ENCODE measurements at places on chromosomes 5 and 9.

DNA sequence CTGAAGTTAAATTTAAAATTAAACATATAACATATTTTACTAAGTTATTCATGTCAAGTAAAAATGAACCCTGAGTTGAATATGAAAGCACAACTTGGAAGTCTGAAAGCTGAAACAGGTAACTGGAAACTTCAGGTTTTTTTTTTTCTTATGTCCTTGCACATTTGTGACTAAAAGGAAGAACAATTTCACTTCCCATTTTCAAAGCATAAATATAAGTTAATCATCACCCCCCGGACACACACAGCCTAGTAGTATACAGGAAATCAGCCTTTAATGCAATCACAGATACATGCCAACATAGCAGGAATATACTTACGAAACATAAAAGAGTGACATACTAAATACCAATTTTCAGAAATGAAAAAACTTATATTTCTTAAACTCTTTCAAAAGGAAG, 225.9 kb downstream of the RFX3 start:
- DNase-seq, result no peak

DNA sequence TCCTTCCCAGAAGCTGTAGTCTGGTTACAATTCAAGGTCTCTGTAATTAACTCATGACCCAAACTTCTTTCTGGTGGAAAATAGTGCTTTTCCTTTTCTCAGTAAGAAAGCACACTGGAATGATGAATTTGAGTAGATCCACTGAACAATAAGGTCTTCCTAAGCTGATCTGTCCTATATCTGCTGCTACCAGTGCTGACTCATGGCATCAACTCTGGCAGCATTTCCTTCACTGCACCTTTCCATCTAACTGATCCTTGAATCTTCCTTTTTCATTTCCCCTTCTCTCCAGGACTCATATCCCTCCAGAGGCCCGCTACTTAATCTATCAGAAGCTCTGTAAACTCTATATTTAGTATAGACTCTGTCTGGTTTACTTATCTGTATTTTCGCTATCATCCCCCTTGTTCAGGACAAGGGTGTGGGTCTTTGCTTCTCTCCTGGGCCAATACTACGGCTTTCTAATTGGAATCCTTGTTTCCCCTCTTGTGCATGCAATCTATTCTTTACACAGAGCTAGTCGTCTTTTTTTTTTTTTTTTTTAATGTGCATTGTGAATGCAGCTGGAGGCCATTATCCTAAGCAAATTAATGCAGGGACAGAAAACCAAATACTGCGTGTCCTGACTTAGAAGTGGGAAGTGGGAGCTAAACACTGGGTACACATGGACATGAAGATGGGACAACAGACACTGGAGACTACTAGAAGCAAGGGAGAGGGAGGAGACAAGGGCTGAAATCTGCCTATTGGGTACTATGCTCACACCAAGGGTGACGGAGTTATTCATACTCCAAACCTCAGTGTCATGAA, 192.2 kb upstream of the RPS23 start:
- no peak for DNase-seq

- no peak for DNase-seq
Measured at GRCh38 chr5:177478711-177479646, 5.5 kb upstream of the DBN1 start.

GRCh38 chr9:104494808-104495207, 9.3 kb upstream of the OR13F1 start:
- DNase-seq, result no peak

- DNase-seq, result no peak
Measured at GRCh38 chr9:73270967-73271721, 119.5 kb downstream of the ANXA1 start.

DNA sequence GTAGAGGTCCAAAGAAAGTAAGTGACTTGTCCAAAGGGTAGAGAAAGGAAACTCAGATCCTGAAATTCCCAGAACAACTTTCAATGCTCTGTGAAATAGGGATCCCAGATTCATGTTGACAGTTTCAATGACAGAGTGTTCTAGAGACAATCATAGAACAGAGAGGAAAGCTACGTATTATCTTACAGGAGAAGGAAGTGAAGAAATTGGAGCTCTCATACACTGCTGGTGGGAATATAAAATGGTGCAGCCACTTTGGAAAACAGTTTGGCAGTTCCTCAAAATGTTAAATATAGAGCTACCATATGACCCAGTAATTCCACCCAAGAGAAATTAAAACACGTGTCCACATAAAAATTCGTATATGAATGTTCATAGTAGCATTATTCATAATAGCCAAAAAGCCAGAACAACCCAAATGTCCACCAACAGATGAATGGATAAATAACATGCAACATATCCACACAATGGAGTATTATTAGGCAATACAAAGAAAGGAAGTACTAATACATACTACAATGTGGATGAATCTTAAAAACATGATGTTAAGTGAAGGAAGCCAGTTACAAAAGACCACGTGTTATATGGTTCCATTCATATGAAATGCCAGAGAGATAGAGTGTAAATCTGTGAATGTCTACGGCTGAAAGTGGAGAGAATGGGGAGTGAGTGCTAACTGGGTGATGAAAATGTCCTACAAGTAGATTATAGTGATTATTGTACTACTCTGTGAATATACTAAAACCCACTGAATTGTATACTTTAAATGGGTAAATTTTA, 197.1 kb downstream of the NTRK2 start:
- DNase-seq, result no peak

DNA sequence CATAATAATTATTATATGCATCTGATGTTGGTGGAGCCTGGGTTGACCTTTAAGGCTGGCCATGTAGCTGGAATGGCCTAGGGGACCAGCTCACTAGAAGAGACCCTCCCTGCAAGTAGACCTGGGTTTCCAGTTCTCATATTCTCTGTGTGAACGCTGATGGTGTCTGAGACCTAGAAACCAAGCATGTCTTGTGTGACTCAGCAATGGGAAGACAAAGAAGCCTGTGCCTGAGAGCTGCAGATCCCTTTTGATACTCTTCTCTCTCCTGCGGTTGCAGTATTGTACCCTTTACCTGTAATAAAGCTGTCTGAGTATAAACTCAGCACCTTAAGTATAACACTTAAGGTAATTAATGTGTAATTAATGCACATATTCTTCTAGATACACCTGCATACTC, 22.2 kb downstream of the C9orf152 start:
- no peak for DNase-seq

DNA sequence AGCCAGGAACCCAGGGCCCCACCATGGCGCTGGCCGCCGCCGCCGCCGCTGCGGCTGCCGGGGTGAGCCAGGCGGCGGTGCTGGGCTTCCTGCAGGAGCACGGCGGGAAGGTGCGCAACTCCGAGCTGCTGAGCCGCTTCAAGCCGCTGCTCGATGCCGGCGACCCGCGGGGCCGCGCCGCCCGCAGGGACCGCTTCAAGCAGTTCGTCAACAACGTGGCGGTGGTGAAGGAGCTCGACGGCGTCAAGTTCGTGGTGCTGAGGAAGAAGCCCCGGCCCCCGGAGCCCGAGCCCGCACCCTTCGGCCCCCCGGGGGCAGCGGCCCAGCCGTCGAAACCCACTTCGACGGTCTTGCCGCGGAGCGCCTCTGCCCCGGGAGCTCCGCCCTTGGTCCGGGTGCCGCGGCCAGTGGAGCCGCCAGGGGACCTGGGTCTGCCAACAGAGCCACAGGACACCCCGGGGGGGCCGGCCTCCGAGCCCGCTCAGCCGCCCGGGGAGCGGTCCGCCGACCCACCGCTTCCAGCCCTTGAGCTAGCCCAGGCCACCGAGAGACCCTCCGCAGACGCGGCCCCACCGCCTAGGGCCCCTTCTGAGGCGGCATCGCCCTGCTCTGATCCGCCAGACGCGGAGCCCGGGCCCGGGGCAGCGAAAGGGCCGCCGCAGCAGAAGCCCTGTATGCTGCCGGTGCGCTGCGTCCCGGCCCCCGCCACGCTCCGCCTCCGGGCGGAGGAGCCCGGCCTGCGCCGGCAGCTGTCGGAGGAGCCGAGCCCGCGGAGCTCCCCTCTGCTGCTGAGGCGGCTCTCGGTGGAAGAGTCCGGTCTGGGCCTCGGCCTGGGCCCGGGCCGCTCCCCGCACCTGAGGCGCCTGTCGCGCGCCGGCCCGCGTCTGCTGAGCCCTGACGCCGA, 749 bp downstream of the SOWAHA start:
- DNase-seq, result peak; percentile 55

- DNase-seq, result no peak
Measured at GRCh38 chr9:70811638-70812037, 309.8 kb downstream of the TRPM3 start.

DNA sequence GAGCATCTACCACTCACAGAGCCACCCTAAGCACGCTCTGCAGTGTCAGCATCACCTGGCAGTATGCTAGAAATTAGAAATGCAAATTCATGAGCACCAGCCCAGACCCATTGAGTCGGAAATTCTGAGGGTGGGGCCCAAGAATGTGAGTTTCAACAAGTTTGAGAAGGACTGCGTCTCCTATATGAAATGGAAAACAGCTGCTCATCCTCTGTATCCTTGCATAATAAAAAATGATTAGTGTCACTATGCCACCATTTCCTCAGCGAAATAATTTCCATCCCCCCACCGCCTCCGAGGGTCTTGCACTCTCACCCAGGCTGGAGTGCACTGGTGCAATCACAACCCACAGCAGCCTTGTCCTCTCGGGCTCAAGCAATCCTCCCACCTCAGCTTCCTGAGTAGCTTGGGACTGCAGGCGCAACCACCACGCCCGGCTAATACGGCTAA, 1.3 kb upstream of the IQGAP2 start:
- DNase-seq, result no peak

DNA sequence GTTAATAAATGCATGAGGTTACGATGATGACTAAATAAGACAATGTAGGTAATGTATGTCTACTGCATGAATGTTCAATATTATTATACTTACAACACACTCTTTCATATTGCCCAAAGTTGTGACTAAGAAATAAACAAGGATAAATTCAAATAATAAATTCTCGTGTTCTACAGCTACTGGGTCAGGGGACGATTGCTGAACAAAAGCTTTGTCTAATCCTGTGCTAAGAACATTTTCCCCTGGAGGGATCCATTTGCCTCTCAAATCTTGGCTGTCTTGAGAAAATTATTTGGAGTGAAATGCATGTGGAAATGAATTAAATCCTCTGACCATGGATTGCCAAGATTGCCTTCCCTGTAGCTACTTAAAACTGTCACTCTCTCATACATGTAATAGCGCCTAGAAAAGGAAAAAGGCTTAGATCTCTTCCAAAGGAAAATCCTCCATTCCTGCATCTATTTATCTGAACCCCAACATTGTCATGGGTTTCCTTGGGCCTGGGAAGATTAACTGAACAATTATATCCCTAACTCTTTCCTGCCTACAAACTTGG, 893.8 kb upstream of the ACO1 start:
- DNase-seq, result no peak

- DNase-seq, result no peak
Measured at GRCh38 chr9:122389799-122390481, 19.1 kb downstream of the PTGS1 start.

- DNase-seq, result peak; percentile 96
Measured at GRCh38 chr9:112844771-112845542, 45.7 kb downstream of the SLC46A2 start.

GRCh38 chr9:123620239-123620638, 264.2 kb downstream of the CRB2 start:
- DNase-seq, result no peak

- no peak for DNase-seq
Measured at GRCh38 chr5:124264499-124264898, 481.9 kb downstream of the ZNF608 start.

DNA sequence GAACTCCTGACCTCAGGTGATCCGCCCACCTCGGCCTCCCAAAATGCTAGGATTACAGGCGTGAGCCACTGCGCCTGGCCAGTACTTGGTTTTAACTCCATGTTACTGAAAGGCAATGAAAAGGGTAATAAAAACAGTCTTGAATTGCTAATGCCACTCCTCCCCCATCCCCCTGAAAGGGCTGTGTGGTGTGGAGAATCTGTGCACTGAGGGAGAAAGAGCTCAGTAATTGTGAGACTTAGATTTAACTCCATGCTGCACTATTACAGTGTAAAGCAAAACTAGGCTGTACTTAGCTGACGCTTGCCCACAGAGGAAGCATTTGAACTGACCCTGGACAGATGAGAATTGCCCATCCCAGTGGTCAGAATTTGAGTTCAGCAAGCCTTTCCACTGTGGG, 1662.4 kb upstream of the ACO1 start:
- DNase-seq, result no peak

DNA sequence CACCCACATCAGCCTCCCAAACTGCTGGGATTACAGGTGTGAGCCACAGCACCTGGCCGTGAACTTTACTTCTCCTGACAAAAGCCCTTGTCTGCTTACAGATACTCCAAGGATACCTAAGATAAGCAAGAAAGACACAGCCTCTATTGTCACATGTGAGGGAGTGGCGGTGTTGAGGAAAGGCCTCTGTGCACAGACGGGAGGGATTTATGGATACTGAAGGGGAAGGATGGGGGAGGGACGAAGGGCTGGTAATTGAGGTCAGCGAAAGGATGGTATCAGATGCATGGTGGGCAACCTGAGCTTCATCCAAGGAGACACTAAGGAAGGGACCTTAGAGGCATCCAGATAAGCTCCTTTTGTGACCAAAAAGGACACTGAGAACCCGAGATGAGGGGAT, 66.7 kb upstream of the CKMT2 start:
- DNase-seq, result no peak

DNA sequence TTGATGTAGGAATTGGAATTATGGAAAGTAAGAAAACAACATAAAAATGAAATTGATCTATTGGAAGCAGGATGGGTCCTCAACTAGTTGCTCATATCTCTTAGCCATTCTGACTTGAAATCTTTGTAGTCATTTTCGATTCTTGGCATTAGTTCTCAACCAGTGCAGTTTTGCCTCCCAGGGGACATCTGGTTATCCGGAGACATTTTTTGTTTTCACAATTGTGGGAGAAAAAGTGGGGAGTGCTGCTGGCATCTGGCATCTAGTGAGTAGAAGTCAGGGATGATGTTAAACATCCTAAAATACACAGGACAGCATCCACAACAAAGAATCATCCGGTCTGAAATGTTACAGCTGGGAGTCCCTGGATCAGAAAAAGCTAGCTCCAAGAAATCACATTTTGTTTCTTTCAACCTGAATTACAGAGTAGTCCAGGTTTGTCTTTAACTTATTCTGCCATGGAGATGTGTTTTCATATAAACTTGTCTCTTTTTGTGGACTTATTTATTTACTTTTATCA, 74.9 kb downstream of the FBXL7 start:
- no peak for DNase-seq

DNA sequence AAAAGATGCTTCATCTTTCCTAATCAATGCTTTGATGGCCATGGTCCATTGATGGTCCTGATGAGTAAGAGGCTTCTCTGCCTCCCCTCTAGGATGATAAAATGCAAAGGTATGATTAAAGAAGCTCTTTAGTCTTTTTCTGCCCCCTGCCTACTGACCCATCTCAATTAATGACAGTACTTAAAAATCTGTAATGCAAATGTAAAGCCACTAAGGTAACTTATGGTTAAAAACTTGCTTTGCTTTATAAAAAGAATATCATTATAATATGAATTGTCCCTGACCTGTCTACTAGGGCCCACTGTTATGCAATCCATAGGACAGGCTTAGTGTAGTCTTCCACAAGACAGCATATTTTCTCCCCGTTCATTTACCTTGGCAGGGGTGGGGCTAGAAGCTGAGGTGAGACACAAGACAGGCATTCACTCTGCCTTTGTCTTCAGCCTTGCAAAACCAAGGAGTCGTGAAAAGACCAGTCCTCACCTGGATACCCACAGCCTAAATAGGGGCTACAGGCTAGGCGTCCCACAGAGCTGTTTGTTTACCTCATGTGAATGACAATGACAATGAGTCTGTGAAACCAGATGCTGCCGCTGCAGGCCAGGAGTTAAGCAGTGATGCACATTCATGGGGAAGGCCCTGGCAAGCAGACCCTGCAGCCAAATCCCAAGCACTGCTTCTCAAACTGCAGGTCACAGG, 60.4 kb downstream of the BNC2 start:
- no peak for DNase-seq

Data from posterior cingulate gyrus (tissue), 11 donors.